ENCODE measurements at places on chromosomes 7 and 10. TPM values are rescaled to one million over a fixed set of nuclear protein-coding genes. Genes with fewer than 3 reads are reported as not detected.
A peak's percentile ranks its signal among the peaks of the same experiment; 100 is the strongest.

DNA sequence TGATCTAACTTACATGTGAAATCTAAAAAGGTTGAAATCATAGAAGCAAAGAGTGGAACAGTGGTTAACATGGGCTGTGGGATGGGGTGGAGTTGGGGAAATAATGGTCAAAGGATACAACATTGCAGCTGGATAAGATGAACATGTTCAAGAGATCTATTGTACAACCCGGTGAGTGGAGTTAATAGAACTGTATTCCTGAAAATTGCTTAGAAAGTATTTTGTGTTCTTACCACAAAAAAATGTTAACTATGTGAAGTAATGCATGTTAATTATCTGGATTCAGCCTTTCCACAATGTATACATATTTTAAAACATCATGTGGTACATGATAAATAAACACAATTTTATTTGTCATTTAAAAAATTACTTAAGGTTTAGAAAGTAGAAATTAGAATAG is 271.0 kb upstream of the LRRTM3 start:
- no peaks in the 10 kb centered on the region for H3K4me1 ChIP-seq
- H3K27ac ChIP-seq: no peak overlapping the region
- H3K36me3 ChIP-seq: no peaks in the 10 kb centered on the region
- H3K27me3 ChIP-seq: no peaks in the 10 kb centered on the region

DNA sequence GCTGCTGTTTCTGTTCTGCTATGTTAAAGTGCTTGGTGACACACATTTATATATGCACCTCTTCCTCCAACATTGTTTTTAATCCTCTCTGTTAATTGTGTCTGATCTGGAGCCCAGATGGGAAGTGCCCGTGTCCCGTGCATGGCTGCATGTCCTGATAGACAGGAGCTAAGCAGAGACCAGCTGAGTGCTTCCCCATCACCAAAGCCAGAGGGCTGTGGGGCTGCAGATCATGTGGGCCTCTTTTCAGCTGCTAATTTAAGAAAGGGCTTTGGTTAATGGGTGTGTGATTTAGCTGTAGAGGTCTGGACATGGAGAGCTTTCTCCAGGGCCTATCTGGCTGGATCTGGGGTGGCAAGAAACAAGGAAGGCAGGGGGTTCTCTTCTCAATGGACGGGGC is 96.5 kb upstream of the NPS start:
- no peaks in the 10 kb centered on the region for H3K4me1 ChIP-seq
- no peak overlapping the region for H3K27ac ChIP-seq
- no peak for DNase-seq
- H3K4me3 ChIP-seq: no peak overlapping the region
- H3K36me3 ChIP-seq: no peaks in the 10 kb centered on the region
- no peaks in the 10 kb centered on the region for H3K27me3 ChIP-seq

GRCh38 chr7:106034383-106034782 is 71.3 kb downstream of the CDHR3 start:
- H3K4me3 ChIP-seq: no peak overlapping the region
- no peak overlapping the region for H3K27ac ChIP-seq
- no peak for DNase-seq

DNA sequence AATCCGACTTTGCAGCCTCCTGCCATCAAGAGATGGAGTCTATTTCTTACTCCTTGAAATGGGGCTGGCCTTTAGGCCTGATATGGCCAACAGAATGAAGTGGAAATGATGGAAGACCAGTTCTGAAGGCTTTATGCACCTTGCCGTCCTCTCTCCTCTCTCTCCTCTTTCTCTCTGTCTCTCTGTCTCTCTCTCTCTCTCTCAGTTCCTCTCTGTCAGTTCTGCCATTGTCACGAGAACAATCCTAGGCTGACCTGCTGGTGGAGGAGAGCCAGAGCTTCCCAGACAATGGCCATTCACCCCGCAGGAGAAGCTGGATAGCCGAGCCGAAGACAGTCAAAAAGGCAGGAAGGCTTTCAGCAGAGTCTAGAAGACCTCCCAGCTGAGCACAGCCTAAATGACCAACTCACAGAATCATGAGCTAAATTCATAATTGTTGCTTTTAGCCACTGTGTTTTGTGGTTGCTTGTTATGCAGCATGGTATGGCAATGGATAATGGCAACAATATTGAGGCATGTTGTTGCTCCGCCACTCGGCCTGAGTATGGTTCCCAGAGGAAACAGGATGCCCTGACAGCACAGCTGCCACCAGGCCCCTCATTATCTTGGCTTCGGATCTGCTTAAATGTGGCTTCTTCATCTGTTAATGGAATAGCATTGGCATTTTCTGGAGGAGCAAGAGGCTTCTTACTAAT is 35.5 kb downstream of the FRMPD2 start:
- H3K27ac ChIP-seq: no peak overlapping the region
- no peaks in the 10 kb centered on the region for H3K27me3 ChIP-seq
- H3K36me3 ChIP-seq: no peaks in the 10 kb centered on the region
- H3K4me1 ChIP-seq: no peaks in the 10 kb centered on the region

DNA sequence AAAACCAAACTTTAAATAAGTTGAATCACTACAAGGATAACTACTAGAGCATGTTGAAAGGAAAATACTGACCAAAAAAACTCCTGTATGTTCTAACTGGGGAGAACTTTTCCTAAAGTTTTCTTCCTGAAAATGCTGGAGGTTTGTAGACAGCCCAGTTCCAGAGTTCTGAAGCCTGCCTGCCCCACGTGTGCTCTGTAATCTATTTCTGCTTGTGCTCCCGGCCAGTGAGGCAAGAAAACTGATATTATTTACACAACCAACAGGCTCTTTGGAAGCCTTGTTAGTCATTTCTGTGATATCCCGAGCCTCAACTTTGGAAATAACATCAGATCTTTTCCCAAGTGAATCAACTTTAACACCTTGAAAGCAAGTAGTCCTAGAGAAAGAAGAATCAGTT is 46.7 kb downstream of the ZFAND4 start:
- H3K4me3 ChIP-seq: no peak overlapping the region
- no peak for DNase-seq
- H3K4me1 ChIP-seq: no peaks in the 10 kb centered on the region
- H3K27ac ChIP-seq: no peak overlapping the region

GRCh38 chr10:8386781-8387180 is 332.3 kb downstream of the GATA3 start:
- DNase-seq: no peak
- H3K4me3 ChIP-seq: no peak overlapping the region
- H3K4me1 ChIP-seq: no peaks in the 10 kb centered on the region
- no peaks in the 10 kb centered on the region for H3K36me3 ChIP-seq
- H3K27ac ChIP-seq: no peak overlapping the region

GRCh38 chr10:14945108-14945507 is 8.8 kb downstream of the DCLRE1C start:
- no peak overlapping the region for H3K27ac ChIP-seq

DNA sequence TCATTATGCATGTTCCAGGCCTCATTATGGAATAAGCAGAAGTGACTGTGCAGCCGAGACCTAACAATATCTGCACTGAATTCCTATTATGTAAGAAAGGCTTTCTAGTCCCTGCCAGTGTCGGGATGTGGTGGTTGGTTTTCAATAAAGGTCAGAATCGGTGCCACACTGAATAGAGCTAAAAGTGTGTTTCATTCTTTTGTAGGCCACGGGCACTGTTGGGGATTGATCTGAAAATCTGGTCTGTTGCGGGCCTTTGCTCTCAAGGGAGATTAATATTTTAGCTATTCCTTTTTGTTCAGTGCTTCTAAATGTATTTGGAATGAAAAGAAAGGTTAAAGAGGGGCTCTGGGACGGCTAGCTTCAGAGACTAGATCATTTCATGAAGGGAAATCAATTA is 559.4 kb upstream of the GALNT17 start:
- H3K36me3 ChIP-seq: no peaks in the 10 kb centered on the region
- no peak for DNase-seq
- H3K27me3 ChIP-seq: no peaks in the 10 kb centered on the region
- H3K4me3 ChIP-seq: no peak overlapping the region

DNA sequence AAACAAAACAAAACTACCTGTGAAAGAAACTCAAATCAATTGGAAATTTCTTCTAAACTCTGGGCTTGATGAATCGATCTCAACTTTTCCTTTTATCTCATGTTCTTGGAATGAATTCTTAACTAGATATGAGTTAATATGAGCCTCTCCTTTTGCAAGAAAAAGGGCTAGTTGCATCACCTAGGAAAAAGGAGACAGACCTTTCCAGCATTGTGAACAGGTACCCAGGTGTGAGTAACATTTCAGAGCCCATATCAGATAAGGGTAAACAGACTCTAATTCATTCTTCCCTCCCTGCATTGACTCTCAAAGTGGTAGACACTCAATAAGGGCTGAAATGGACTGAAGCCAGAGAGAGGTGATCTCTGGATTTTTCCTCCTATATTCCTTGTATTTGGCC is 103.8 kb upstream of the AGR3 start:
- no peaks in the 10 kb centered on the region for H3K4me1 ChIP-seq
- H3K27ac ChIP-seq: no peak overlapping the region
- no peaks in the 10 kb centered on the region for H3K36me3 ChIP-seq
- DNase-seq: no peak

DNA sequence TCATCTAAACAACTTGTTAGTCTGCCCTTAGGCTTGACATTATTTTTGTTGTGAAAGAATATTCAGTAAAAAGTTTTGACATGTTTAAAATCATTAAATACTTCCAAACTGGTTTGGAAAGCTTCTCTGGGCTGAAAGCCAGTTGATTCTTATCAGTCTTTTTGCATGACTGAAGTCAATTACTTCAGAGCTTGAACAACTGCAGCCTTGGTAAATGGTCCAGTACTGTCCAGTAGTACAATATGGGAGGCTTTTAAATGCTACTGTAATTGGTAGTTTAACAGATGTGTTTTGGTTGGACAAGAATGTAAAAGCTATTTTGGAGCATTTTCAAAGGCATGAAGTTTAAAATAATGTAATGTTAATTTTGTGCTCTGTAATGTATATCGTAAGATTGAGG is 103.4 kb downstream of the SDK1 start:
- DNase-seq: peak; percentile 83
- H3K27ac ChIP-seq: no peak overlapping the region
- H3K4me1 ChIP-seq: no peaks in the 10 kb centered on the region
- H3K27me3 ChIP-seq: no peaks in the 10 kb centered on the region

DNA sequence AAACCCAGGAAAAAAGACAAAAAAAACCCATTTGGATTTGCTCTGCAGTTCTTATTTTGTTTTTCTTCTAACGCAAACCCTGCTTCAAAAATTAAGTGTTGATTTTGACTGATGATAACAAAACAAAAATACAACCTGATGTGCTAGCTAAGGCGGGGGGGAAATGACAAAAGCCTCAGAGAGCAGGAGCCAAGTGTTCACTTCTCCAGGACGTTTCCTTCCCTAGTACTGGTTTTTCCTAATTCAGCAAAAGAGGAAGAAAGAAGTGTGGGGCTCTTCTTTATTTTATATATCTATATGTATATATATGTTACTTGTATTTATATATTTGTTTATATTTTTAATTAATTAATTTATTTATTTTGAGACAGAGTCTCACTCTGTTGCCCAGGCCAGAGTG is 28.0 kb downstream of the SNX10 start:
- H3K4me3 ChIP-seq: no peak overlapping the region
- no peaks in the 10 kb centered on the region for H3K36me3 ChIP-seq
- H3K27me3 ChIP-seq: no peaks in the 10 kb centered on the region
- no peak overlapping the region for H3K27ac ChIP-seq
- no peaks in the 10 kb centered on the region for H3K4me1 ChIP-seq
- no peak for DNase-seq

DNA sequence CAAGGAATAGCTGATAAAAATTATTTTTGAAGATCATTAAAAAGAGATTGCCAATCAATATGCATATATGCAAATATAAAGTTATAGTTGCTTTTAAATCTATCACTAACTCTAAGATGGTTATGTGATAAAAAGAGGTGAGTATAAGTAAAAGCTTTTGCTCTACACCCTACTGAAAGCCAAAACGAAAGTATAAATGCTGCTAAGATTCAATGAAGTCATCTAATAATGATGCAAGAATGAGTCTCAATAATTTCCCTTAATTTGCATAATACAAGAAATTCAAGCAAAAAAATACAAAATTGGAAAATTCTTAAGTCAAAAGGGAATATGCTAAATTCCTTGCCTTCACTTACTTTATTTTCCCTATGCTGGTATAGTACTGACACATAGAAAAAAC is 75.2 kb downstream of the WAPL start:
- H3K36me3 ChIP-seq: peaks cover 1% of the 10 kb centered on the region
- H3K4me1 ChIP-seq: no peaks in the 10 kb centered on the region
- H3K4me3 ChIP-seq: no peak overlapping the region

GRCh38 chr10:97278491-97278989 is 13.9 kb downstream of the ARHGAP19 start:
- DNase-seq: peak; percentile 85
- peaks cover 4% of the 10 kb centered on the region for H3K4me1 ChIP-seq
- H3K27me3 ChIP-seq: no peaks in the 10 kb centered on the region
- no peaks in the 10 kb centered on the region for H3K36me3 ChIP-seq
- peak overlapping the region; percentile 45 for H3K27ac ChIP-seq
- no peak overlapping the region for H3K4me3 ChIP-seq

- no peaks in the 10 kb centered on the region for H3K27me3 ChIP-seq
- H3K4me3 ChIP-seq: no peak overlapping the region
- H3K27ac ChIP-seq: no peak overlapping the region
These were observed 5.8 kb downstream of the GRIFIN start for GRCh38 chr7:2470204-2471021.

DNA sequence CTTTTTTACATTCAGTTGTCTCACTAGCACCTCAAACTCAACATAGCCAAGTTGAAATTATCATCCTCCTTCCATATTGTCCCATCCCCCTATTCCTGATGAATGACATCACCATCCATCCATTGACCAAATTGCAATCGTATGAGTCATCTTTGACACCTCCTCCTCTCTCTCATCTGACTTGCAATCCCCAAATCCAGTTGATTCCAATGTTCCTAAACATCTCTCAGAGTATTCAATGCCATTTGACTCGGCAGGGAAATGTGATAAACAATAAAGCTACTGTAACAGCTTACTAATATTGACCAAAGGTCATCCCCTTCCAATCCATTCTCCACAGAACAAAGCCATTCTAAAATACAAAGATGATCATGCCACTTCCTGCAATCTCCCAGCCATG is 1047.8 kb downstream of the NRG3 start:
- no peak overlapping the region for H3K4me3 ChIP-seq
- no peaks in the 10 kb centered on the region for H3K36me3 ChIP-seq
- H3K27ac ChIP-seq: no peak overlapping the region
- DNase-seq: no peak

- DNase-seq: no peak
- no peak overlapping the region for H3K4me3 ChIP-seq
- H3K27ac ChIP-seq: no peak overlapping the region
- H3K36me3 ChIP-seq: no peaks in the 10 kb centered on the region
- no peaks in the 10 kb centered on the region for H3K4me1 ChIP-seq
These were observed 19.4 kb downstream of the SCRN1 start for GRCh38 chr7:29970158-29970557.

CALN1 gene
- total RNA-seq: not detected

UNCX gene
- total RNA-seq: not detected

HMX3 gene
- not detected for total RNA-seq

GOLGA7B gene
- total RNA-seq: not detected

HOXA13 gene
- not detected for total RNA-seq

NPC1L1 gene
- total RNA-seq: under 0.01 TPM

PAX4 gene
- total RNA-seq: not detected

SLC26A3 gene
- not detected for total RNA-seq

ZNF467 gene
- total RNA-seq: 1.0 TPM
